Left forelimb (tissue), 1 donor: ENCODE measurements at places on chromosomes 7 and 10.

GRCh38 chr7:65285906-65286864, 87.5 kb upstream of the ZNF92 start:
- no peak for DNase-seq

DNA sequence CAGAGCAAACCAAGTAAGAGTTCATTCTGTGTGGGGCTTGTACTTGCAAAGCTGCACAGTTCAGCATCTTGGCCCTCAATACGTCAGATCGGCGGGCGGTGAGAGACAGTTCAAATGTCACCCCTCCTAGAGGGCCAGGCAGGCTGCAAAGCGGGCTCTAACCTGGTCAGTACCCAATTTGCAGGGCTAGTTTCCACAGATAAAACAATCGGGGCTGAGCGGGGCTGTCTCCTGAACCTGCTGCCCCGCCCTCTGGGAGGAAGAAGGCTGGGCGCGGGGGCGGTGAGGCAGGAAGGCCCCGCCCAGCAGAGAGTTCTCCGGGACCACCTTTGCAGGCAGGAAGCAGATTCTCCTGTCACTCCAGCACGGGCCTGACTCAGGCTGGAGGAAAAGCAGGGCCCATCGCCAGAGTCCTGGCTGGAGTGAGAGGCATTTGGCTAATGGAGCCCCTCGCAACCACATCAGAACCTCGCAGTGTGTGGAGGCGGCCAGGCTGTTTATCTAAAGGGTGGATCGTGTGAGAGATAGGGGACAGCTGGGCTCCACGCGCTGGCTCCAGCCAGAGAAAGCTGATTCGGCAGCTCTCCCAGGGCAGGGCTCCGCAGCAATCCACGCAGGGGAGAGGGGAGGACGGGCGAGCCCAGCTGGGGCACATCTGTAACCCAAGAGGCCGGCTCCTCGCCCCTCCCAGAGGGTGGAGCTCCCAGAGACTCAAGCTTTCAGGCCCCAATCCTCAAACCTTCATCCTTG, 83.1 kb downstream of the SH3PXD2A start:
- DNase-seq = peak; percentile 85

GRCh38 chr7:73968487-73968886, 59.5 kb upstream of the ELN start:
- no peak for DNase-seq

DNA sequence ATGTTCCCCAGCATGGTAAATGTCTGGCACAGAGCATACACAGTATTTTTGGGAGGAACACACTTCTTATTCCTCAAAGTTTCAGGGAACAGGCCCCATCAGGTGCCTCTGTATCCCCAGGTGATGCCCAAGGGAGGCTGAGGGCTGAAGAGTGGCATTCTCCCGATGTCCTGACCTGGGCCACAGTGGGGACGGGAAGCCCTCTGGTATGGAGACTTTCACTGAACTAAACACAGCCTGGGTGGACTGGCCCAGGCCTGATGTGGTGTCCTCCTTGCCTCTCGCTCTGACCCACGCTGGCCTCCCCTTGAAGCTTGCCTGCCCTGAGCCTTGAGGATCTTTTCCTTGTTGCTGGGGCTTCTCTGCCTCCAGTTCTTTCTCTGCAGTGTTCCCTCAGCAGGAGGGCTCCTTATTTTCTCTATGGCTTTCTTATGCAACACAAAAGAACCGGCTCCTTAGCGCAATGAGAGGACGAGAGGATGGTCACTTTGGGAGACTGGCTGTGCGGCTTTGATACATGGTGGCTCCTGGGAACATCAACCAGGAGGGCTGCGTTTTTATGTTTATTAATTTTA, 157.5 kb upstream of the TNS3 start:
- no peak for DNase-seq

DNA sequence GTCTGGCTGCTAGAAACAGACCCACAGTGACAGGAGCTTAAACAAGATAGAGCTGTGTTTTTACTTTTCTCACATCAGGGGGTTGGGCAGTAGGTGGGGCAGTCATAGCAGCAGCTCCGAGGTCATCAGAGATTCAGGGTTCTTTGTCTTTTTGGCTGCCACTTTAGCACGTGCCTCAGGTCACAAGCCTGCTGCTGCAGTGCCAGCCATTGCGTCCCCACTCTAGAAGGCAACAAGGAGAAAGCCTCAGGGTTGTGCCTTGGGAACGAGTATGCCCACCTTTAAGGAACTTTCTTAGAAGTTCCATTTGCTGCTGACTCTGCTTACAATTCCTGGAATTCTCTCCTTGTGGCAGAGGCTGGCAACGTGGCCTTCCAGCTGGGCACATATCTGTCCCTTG, 660.7 kb upstream of the FOXK1 start:
- DNase-seq = no peak

- DNase-seq = no peak
These were observed 979 bp upstream of the NODAL start for GRCh38 chr10:70442332-70442988.

- DNase-seq = no peak
These were observed 99.6 kb upstream of the DIP2C start for GRCh38 chr10:788796-789748.

- DNase-seq = no peak
These were observed 13.6 kb upstream of the SORBS1 start for GRCh38 chr10:95574649-95575365.

DNA sequence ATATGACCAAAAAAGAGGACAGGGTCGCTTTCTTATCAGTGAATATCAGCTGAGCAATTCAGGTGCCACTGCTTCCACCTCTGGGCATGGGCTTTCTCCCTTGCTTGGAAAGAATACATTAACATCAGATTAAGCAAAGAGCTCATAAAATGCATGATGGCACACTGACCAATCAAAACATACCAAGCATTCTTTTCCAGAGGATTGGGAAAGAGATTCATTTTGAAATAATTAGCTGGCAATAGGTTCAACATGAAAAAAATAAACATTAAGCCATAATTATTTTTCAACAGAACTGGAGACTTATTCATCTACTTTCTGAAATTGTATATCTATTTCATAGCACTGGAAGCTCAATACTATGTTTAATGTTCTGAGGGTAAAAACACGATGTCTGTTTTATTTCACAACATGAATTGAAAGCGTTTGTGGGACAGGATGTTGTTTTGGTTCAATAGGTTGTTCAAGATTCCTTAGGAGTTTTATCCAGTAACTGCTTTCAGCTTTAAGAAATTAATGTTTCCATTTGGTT, 53.2 kb downstream of the TFAM start:
- no peak for DNase-seq

DNA sequence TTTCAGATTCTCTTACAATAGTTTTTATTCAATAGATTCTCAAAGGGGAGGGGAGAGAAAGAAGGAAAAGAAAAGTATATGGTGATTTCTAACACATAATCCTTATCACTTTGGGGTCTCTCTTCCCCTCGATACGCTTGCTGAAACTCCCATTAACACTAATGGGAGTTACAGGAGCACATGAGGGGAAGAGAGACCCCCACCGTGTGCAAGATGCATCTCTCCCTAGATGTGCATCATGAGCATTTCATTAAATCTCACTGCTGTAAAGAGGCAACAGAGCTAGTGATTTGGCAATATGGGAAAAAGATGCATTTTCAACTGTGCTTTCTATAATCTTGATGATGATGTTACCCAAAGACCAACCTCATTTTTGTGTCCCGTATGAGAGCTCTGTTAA, 177.4 kb downstream of the SKAP2 start:
- no peak for DNase-seq

- no peak for DNase-seq
These were observed 34.8 kb upstream of the SFMBT2 start for GRCh38 chr10:7445474-7446185.

- DNase-seq = no peak
These were observed 40.0 kb upstream of the LOXL4 start for GRCh38 chr10:98307916-98308541.

GRCh38 chr7:15424468-15424867, 137.3 kb downstream of the AGMO start:
- DNase-seq = no peak

GRCh38 chr10:103592186-103593021, 98.9 kb downstream of the NEURL1 start:
- no peak for DNase-seq

GRCh38 chr7:1720326-1720725, 50.2 kb downstream of the ELFN1 start:
- no peak for DNase-seq

DNA sequence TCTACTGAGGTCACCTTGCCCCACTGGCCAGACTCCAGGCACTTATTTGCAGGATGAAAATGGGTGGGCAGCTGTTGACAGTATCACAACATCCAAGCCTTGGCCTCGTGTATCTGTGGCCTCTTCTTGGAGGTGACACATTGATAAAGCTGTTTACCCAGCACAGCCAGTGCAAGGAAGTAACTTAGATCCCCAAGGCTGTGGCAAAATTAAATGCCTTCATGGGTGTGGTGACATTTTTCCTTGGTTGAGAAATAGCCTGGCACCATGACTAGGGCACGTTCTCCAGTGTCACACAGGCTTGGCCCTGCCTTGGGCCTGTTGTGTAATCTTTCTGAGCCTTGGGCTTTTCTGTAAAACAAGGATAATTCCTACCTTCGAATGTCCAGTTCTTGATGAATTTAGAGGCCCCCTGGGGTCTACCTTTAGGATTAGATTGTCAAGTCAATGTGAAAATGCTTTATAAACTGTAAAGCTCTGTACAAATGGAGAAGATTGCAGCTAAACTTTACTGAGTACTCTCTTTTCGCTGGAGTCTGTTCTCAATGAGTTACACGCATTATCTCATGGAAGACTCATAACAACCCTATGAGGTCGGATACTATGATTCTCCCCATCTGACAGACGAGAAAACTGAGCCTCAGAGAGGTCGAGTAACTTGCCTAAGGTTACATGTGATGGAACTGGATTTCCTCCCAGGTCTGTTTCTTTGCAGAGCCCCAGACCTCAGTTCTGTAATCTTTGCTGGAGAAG, 46.7 kb upstream of the LOXL4 start:
- no peak for DNase-seq

GRCh38 chr10:60182691-60183090, 207.0 kb downstream of the ANK3 start:
- no peak for DNase-seq

GRCh38 chr7:53475776-53476175, 440.3 kb downstream of the POM121L12 start:
- DNase-seq = no peak

GRCh38 chr7:131335639-131336381, 8.1 kb downstream of the MKLN1 start:
- no peak for DNase-seq

DNA sequence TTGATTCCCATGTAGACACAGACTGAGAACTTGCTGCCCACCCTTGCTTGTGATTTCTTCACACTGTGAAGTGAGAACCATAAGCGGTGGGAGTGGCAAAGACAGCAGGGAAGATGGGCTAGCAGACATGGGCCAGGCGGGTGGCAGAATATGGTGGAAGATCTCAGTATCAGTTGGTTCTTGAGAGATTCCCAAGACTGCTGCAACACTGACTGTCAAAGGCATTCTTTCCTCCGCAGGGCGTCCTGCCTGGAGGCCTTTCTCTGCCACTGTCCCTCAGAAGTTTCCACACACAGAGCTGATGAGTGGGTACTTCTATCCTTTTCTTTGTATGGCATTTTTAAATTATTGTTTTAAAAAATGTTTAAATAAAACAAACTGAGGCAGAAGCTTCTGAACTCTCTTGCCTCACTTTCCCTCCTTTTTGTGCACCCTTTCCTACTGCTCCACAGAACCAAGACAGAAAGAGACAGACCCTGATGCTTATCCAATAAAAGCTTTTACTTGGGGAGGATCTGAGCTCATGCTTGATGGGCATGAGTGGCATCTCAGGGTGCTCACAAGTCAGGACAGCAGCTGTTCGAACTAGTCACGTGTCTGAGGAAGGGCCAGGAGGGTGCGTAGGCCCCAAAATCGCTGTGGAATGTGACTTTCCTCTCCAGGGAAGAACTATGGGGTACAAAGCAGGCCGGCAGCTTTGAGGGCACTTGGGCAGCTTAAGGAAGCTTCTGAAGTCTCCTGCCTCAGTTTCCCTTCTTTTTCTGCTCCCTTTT, 104.7 kb upstream of the PCGF5 start:
- no peak for DNase-seq

GRCh38 chr10:73060738-73061635, 35.7 kb downstream of the P4HA1 start:
- no peak for DNase-seq

DNA sequence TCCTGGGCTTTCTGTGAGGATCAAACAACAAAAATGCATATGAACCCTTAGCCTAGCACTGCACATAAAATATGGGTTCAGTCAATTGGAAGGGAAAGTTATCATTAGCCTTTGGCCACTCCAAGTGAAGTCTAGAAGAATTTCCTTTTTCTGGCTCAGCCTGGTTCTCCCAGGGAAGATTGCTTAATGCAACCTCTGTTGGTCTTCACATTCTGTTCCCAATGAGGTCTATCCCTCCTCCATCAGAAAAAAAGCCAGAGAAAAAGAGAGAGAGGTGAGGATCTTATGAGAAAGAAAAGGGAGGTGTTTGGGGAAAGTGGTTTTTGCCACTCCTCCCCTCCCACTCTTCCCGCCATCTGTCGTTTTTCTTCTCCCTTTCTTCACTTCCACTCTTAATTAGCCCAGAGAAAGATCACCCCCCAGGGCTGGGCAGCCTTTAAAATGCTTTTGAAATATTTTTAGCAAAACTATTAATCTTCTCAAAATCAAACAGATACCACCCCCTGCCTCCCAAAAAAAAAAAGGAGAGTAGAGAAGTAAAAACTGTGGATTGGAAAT, 31.1 kb downstream of the CPVL start:
- DNase-seq = no peak

DNA sequence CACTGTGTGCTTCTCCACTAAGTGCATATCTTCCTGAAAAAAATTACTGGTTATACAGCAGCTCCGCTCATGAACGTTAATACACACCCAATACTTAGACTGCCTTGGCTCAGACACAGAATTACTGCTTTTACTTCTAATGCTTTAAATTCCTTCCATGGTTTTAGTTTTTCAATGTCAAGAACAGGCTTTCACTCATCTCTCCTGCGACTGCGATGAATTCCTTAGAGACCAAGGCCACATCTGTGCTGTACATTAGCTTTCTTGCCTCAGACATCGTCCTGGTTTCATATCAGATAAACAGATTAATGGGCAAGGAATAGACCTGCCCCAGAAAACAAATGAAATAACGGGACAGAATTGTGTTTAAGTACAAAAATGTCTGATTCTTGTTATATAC, 120.2 kb downstream of the CYP26A1 start:
- DNase-seq = no peak

- DNase-seq = no peak
These were observed 230.3 kb upstream of the GHITM start for GRCh38 chr10:83909001-83909400.

DNA sequence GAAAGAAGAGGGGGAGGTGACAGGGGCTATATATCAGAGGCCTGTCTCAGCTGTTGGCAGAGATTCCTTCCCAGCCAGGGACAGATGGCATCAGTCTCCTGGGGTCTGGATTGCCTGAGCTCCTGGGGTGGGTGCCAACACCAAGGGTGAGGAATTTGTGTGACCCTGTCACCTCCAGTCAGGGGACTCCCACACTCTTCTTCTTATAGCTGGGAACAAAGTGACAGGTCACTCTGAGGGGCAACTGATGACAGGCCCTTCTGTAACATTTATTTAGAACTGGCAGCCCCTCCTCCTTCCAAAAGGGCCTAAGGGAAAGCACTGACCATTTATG, 53.7 kb upstream of the DUSP5 start:
- DNase-seq = no peak

GRCh38 chr10:56605051-56605450, 244.0 kb upstream of the ZWINT start:
- DNase-seq = no peak
